ENCODE measurements at places on chromosomes 16 and 17. TPM values are rescaled to one million over a fixed set of nuclear protein-coding genes. Genes with fewer than 3 reads are reported as not detected.
A peak's percentile ranks its signal among the peaks of the same experiment; 100 is the strongest.

DNA sequence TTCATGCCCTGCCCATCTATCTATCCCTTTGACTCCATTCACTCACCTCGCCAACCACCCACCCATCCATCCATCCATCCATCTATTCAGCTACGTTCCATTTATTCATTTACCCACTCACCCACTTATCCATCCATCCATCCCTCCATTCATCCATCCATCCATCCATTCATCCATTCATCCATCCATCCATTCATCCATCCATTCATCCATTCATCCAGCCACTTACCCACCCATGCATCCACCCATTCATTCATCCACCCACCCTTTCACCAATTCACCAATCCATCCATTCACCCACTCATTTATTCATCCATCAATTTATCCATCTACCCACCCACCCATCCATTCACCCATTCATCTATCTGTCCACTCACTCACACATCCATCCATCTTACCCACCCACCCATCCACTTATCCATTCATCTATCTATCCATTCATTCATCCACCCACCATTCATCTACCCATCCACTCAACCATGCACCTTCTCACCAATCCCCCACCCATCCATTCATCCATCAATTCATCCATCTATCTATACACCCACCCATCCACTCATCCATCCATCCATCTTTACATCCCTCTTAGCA lies 19.5 kb upstream of the KCNJ12 start:
- no peaks in the 10 kb centered on the region for H3K4me1 ChIP-seq
- no peaks in the 10 kb centered on the region for H3K36me3 ChIP-seq
- no peaks in the 10 kb centered on the region for H3K27me3 ChIP-seq
- no peak for DNase-seq
- H3K4me3 ChIP-seq: no peak overlapping the region

- H3K4me1 ChIP-seq: no peaks in the 10 kb centered on the region
- DNase-seq: no peak
- no peaks in the 10 kb centered on the region for H3K36me3 ChIP-seq
Observed at GRCh38 chr16:5678371-5678770, 580.8 kb upstream of the EEF2KMT start.

GRCh38 chr17:76549539-76549938 lies 9.7 kb downstream of the PRCD start:
- DNase-seq: no peak
- no peaks in the 10 kb centered on the region for H3K36me3 ChIP-seq
- H3K27ac ChIP-seq: no peak overlapping the region

DNA sequence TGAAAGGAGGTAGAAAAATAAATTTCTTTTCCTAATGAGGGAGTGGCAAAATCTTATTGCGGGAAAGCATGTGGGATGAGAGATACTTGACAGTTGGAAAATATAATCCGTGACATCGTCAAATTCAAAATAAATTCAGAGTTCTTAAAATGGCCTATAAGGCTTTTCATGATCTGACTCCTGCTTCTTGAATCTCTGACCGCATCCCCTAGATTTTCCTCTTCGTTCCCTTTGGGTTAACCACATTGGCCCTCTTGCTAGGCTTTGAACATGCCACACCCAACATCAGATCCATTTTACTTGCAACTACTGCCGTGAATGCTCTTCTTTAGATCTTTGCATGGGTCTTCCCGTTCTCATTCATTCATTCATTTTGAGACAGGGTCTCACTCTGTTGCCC lies 50.1 kb downstream of the NF1 start:
- H3K4me1 ChIP-seq: no peaks in the 10 kb centered on the region
- no peak overlapping the region for H3K27ac ChIP-seq
- H3K27me3 ChIP-seq: no peaks in the 10 kb centered on the region
- H3K4me3 ChIP-seq: no peak overlapping the region

- peak; percentile 93 for DNase-seq
- no peaks in the 10 kb centered on the region for H3K27me3 ChIP-seq
- H3K36me3 ChIP-seq: peaks cover 4% of the 10 kb centered on the region
- H3K4me1 ChIP-seq: peaks cover 25% of the 10 kb centered on the region
Observed at GRCh38 chr17:44689477-44690217, at the start of gene CCDC43. Gene CCDC43 (minus strand): TSS chr17:44689776. CDS start chr17:44689753, 23 bp downstream.

Gene ZNF598
- total RNA-seq: 99.8 TPM

DNA sequence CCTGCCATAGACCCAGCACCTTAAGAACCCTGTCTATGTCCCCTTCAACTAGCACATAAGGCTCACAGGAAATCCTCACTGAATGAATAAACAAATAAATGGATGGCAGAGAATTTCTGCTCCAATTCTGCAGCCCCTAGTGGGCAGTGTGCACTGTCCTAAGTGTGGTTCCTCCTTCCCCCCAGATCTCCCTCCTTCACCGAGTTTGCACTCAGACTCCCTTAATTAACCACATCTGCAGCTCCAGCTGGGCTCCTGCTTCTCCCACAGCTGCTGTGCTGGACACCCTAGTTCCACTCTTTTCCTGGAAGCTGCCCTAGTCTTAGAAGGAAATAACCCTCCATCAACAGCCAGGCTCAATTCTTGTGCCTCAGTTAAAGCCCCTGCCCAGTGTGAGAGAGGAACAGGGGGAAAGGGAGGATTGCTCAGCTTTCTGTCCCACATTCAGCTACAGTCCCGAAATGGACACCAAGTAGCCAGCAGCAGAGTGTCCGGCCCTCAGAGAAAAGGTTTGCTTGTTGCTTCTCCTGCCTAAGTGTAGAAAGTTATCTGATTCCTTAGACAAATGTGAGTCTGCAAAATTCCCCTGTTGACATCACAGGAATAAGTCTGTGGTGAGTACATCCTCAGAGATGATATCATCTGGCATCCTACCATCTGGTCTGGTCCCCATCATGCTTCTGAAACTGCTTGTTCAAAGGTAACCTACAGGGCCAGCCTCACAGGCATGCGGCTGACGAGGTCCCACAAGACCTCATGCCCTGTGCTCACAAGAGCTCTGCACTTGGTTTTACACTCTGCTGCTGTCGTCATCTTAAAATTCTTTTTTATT lies 12.3 kb downstream of the LRRC3C start:
- H3K36me3 ChIP-seq: no peaks in the 10 kb centered on the region
- H3K27me3 ChIP-seq: no peaks in the 10 kb centered on the region
- H3K4me1 ChIP-seq: peaks cover 16% of the 10 kb centered on the region
- H3K27ac ChIP-seq: peak overlapping the region; percentile 51
- DNase-seq: peak; percentile 59

GRCh38 chr16:56961386-56961785 lies 364 bp upstream of the CETP start:
- H3K4me3 ChIP-seq: no peak overlapping the region
- H3K36me3 ChIP-seq: no peaks in the 10 kb centered on the region
- H3K27ac ChIP-seq: no peak overlapping the region
- no peaks in the 10 kb centered on the region for H3K27me3 ChIP-seq
- no peak for DNase-seq

GRCh38 chr17:8248751-8249607 lies at the start of gene PFAS:
Gene PFAS (plus strand): TSS chr17:8249289. CDS start chr17:8253938, 4,649 bp downstream.
- DNase-seq: peak; percentile 98
- H3K4me3 ChIP-seq: peak within 1 kb of the TSS; percentile 98
- H3K4me1 ChIP-seq: peaks cover 29% of the 10 kb centered on the region
- peak within 1 kb of the TSS; percentile 100 for H3K27ac ChIP-seq

DNA sequence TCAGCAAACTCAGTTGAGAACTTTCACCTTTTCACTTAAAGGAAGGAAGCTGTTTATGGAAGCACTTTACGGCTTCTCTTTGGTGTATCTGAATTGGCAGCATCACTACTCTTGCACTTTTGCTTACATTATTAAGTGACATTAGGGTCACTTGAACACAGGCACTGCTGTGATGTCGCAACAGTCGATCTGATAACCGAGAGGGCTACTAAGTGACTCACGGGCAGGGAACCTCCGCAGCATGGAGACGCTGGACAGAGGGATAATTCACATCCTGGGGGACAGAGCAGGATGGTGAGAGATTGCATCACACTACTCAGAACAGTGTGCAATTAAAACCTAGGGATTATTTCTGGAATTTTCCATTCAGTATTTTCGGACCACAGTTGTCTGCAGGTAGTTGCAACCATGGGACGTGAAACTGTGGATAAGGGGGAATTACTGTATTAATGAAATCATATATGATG lies 56.5 kb downstream of the DNAH2 start:
- no peaks in the 10 kb centered on the region for H3K36me3 ChIP-seq
- peaks cover 22% of the 10 kb centered on the region for H3K27me3 ChIP-seq
- no peak overlapping the region for H3K4me3 ChIP-seq
- no peak for DNase-seq
- H3K27ac ChIP-seq: no peak overlapping the region

Gene PYDC1
- not detected for total RNA-seq

Gene DPEP1
- 0.16 TPM for total RNA-seq

Gene SLFN12
- 8.6 TPM for total RNA-seq

Gene LLGL2
- total RNA-seq: 4.8 TPM

Gene ACSM3
- 11.0 TPM for total RNA-seq

DNA sequence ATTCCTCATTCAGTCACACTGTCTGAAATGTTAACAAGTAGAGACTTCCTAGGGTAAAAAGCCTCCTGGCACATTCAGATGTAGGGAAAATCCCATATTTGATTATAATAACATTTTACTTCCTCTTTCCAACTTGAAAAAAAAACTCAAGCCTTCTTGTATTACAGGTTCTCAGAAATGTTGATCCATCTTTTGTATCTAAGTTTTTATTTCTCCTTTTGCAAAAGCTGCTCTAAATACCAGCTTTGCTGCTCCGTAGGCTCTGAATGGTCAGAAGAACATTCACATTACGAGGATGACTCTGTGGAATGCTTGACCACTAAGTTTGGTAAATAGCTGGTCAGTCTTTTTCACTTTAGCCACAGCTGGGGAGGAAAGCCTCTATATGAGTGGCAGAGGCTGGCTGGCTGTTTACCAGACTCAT lies 13.2 kb upstream of the HEATR6 start:
- DNase-seq: no peak
- H3K4me3 ChIP-seq: no peak overlapping the region
- H3K27me3 ChIP-seq: peaks cover 3% of the 10 kb centered on the region

Gene TMEM238L
- not detected for total RNA-seq

GRCh38 chr17:4440021-4440420 lies 6.3 kb downstream of the SPNS3 start:
- no peak overlapping the region for H3K4me3 ChIP-seq
- DNase-seq: no peak
- peaks cover 14% of the 10 kb centered on the region for H3K4me1 ChIP-seq
- peaks cover 7% of the 10 kb centered on the region for H3K36me3 ChIP-seq
- no peaks in the 10 kb centered on the region for H3K27me3 ChIP-seq

Gene TBC1D28
- total RNA-seq: not detected

DNA sequence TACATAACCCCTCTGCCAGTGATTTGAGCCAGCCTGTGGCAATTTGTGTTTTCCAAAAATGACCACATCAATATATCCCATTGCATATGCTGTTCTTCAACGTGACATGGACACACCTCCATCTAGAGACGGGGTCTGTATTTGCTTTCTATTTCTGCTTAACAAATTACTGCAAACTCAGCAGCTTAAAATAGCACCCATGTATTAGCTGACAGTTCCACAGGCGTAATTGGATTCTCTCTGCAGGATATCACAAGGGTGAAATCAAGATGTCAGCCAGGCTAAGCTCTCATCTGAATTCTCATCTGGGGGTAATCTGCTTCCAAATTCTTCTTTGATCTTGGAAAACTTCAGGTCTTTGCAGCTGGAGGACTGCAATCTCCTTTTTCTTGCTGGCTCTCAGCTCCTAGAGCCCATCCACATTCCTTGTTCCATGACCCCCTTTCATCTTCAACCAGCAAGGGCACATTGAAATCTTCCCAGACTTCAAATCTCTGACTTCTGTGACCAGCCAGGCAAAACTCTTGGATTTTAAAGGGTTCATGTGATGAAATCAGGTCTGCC lies 8.2 kb downstream of the KRT9 start:
- DNase-seq: no peak
- H3K4me1 ChIP-seq: peaks cover 10% of the 10 kb centered on the region
- H3K27ac ChIP-seq: no peak overlapping the region
- H3K4me3 ChIP-seq: no peak overlapping the region
- H3K27me3 ChIP-seq: peaks cover 53% of the 10 kb centered on the region

DNA sequence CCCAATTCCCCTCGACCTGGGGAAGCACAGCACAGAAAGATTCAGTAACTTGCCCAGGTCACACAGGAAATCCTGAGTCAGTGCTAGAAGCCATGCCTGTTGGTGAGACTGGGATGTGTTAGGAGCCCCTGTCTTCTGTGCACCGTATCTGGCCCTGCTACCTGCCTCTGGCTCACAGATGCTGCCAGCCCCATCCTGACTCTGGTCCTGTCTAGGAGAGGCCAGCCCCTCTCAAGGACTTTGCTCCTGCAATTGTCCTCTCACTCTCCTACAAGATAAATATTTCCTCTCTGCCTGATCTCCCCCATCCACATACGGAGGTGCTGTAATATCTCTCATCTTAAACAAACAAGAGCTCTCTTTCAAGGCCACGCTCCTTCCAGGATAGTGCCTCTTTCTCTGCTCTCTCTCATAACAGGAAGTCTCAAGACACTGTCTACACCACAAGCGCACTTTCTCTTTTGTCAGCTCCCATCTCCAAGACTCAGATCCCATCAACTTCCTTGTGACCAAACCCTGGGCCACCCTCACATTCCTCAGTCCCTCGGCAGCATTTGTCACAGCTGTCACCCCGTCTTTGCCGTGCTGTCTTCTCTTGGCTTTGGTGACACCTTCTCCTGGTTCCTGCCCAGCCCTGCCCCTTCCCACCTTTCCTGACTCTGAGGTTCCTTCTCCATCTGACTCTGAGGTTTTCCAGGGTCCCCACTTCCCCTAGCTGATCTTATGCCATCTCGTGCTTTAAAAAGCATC lies 1.9 kb downstream of the SLC13A2 start:
- no peaks in the 10 kb centered on the region for H3K27me3 ChIP-seq
- H3K4me1 ChIP-seq: peaks cover 5% of the 10 kb centered on the region
- no peak overlapping the region for H3K27ac ChIP-seq
- H3K36me3 ChIP-seq: no peaks in the 10 kb centered on the region
- DNase-seq: no peak

Gene CDT1
- 156 TPM for total RNA-seq

- H3K27ac ChIP-seq: no peak overlapping the region
- H3K4me1 ChIP-seq: peaks cover 4% of the 10 kb centered on the region
- no peak overlapping the region for H3K4me3 ChIP-seq
- peak; percentile 36 for DNase-seq
Observed at GRCh38 chr16:2194166-2194834, 2.1 kb downstream of the CASKIN1 start.

- H3K36me3 ChIP-seq: no peaks in the 10 kb centered on the region
- no peaks in the 10 kb centered on the region for H3K27me3 ChIP-seq
- H3K4me3 ChIP-seq: no peak overlapping the region
- no peaks in the 10 kb centered on the region for H3K4me1 ChIP-seq
- no peak for DNase-seq
Observed at GRCh38 chr16:83586461-83587200, 221.1 kb upstream of the HSBP1 start.

- peaks cover 12% of the 10 kb centered on the region for H3K27me3 ChIP-seq
- no peak for DNase-seq
- H3K4me1 ChIP-seq: no peaks in the 10 kb centered on the region
- no peak overlapping the region for H3K4me3 ChIP-seq
Observed at GRCh38 chr17:6138761-6139446, 68.7 kb downstream of the WSCD1 start.

DNA sequence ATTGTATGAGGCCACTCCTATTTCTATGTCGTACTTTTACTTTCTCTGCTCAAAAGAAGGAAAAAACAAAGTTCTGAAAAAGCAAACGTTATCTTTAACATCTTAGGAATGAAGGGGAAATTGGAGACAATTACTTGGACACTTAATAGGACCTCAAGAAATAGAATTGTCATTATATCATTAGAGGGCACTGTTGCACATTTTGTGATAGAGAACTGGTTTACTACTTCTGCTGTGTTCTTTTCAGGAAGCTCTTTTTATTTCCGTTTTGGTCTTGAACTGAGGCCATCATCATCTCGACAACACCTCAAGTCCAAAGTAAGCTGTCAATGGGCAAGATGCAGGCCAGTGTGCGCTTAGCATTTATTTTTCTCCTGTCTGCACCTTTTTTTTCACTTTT lies 14.6 kb downstream of the COG4 start:
- H3K27me3 ChIP-seq: no peaks in the 10 kb centered on the region
- H3K27ac ChIP-seq: peak overlapping the region; percentile 5
- H3K4me3 ChIP-seq: no peak overlapping the region
- DNase-seq: no peak
- peaks cover 5% of the 10 kb centered on the region for H3K4me1 ChIP-seq
- peaks cover 9% of the 10 kb centered on the region for H3K36me3 ChIP-seq
